ENCODE measurements at places on chromosomes 6 and 20.

- peak; percentile 28 for DNase-seq
These were observed 519 bp downstream of the MTRF1L start for GRCh38 chr6:153001767-153002612.

DNA sequence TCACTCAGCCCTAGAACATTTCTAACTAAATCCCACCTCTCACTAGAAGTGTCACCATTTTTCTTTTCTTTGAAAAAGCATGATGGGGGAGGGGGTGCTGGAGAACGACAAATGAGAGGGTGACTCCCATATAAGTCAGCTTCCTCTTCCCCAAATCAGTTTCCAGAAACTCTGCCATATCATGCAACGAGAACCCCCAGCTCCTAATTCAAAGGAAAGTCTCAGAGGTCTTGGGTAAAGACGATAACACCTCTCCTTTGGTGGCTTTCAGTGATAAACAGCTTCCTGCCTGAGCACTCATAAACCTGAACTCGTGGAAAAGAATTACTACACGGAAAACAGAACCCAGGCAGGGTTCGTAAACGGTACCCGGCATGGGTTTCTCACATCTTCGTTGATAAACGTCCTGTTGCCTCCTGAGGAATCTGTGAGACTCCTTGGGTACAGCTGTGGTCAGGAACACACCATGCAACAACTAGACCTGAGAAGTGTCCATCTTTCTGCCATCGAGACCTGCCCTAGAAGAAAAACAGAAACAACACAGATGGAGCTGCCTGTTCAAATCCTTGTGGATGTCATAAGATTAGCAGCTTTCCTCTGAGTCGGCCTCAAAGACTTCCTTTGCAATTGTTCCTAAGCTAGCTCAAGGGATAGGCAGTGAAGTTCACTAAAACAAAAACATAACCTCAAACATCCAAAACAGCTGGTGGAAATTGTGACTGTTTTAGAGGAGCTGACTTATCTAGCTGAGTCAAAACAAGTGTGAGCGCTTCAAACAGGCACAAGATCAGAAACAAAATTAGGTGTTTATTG, 185.8 kb upstream of the PRDM1 start:
- peak; percentile 40 for DNase-seq

DNA sequence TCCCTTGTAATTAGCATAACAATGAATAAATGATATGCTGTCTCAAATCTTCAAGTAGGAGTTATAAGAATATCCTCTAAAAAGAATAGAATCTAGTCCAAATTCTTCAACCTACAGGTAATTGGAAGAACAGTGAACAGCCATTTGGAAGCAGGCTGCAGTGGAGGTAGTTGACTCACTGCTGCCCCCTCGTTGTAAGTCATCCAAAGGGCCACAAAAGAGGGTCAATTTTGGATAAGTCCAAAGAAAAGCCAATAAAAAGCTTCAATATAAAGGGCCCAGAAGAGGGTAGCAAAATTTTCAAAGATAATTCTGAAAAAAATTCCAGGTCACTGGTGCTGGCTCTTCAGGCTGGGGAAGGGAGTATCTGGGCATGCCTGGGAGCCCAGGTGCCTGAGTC, 60.8 kb upstream of the SSTR4 start:
- DNase-seq, result peak; percentile 20

DNA sequence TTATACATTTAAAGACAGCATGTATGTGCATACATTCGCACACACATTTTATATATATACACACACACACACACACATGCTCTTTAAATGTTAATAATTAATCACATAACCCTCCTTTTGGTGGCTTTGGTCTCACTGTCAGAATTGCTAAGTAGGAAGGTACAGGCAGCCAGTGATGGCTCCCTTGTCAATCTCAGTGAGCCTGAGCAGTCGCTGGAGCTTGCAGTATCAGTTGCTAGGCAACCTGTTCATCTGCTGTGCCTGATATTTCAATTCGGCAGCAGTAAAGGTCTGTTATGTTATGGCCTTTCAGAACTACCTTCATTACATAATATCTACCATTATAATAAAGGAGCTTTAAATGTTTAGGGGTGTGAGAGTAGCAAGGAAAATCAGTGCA, 374.3 kb downstream of the LMBRD1 start:
- DNase-seq, result no peak

DNA sequence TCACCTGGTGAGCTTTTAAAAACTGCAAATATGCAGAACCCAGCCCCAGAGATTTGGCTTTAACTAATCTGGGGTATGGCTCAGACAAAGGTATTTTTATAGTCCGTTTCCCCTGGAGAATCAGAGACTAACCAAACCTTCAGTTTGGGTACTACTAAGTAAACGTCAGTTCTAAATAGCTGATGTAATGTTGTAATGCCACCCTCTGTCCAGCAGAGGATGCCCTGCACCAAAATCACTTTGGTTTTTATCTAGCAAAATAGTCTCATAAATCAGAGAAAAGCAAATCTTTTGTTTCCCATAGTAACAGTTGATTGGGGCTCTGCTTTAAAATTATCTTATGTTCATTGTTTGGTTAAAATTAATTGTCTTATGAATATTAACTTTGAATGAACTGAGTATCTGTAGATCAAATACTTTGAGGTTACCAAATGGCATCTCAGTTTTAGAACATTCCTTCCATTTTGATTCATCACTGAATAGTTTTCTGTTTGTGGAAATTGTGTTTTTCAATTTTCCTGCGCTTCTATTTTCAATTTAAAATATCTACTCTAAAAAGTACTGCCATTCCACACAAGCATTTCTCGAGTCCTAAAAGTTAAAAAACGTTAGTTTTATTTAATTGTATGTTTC, 278.3 kb upstream of the PLCB4 start:
- DNase-seq, result peak; percentile 55

Data from iris pigment epithelial cell (primary cell).